ENCODE measurements at places on chromosomes 12 and 14. TPM values are rescaled to one million over a fixed set of nuclear protein-coding genes. Genes with fewer than 3 reads are reported as not detected.

The KRT74 gene
- 0.07 TPM for polyA plus RNA-seq

The BHLHE41 gene
- polyA plus RNA-seq, result 0.11 TPM

The TAS2R42 gene
- polyA plus RNA-seq, result not detected

The LRRC43 gene
- 0.28 TPM for polyA plus RNA-seq

The METTL25 gene
- 2.7 TPM for polyA plus RNA-seq

The ZFHX2 gene
- 0.33 TPM for polyA plus RNA-seq

The RNF41 gene
- polyA plus RNA-seq, result 19.0 TPM

GRCh38 chr12:120439646-120440247 is 1.8 kb downstream of the COX6A1 start:
- DNase-seq, result no peak

- peak; percentile 51 for DNase-seq
These were observed 225.6 kb upstream of the CRY1 start for GRCh38 chr12:107318806-107319532.

DNA sequence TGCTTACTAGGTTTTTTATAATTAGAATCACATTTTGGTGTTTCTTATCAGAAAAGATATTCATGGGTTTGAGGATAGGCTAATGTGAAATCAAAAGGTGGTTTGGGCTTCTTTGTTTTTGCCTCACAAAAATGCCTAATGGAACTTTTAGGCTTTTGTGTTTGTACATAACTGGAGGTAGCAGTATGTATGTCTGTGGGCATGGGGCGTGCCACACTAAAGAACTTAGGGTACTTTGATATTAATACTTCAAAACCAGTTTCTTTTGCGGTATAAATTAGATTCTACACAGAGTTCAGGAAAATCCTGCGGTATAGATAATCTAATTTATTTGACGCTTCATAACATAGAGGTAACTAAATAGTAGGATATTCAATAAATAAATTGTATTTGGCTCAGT is 1.9 kb downstream of the ETV6 start:
- DNase-seq, result no peak

DNA sequence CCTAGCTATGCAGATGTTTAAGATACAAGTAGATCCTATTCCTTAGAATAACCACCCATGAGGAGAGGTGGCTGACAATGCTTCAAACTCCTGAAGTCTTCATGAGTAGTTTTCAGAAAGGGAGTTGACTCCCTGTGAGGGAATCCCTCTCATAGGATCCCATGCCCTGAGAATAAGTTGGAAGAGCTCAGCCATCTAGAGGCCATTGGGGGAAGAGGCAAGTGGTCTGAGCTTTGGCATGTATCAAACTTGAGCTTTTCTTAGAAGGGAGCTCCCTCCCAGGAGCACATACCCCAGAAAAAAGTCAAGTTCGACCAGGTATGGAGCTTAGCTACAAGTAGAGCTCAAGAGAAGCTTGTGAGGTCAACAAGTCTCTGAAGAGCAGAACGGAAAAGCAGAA is 165.7 kb upstream of the RBM19 start:
- DNase-seq, result no peak

GRCh38 chr12:96190413-96191108 is 3.6 kb upstream of the ELK3 start:
- DNase-seq, result peak; percentile 73

GRCh38 chr14:101965181-101965544 is 790 bp downstream of the DYNC1H1 start:
- no peak for DNase-seq

DNA sequence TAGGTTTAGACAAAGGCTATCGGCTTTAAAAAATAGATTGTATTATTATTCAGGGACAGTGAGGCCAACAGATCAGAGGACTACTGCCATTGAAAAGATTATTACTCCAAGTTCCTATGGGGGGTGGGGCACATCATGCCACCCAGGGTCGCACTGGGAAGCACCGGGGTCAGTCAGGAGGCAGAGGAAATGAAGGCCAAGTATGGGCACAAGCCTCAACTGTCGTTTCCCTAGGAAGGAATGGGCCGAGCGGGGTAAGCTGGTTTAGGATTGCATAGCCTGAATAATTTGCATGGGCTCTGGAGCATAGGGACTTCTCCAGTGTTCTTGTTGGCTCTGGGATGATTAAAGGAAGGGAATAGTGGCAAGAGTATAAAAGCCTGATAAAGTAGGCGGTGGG is 205.3 kb downstream of the NOVA1 start:
- no peak for DNase-seq

GRCh38 chr14:67480011-67480410 is 8.5 kb downstream of the TMEM229B start:
- no peak for DNase-seq

- peak; percentile 71 for DNase-seq
These were observed 5.7 kb downstream of the PAWR start for GRCh38 chr12:79685068-79685467.

DNA sequence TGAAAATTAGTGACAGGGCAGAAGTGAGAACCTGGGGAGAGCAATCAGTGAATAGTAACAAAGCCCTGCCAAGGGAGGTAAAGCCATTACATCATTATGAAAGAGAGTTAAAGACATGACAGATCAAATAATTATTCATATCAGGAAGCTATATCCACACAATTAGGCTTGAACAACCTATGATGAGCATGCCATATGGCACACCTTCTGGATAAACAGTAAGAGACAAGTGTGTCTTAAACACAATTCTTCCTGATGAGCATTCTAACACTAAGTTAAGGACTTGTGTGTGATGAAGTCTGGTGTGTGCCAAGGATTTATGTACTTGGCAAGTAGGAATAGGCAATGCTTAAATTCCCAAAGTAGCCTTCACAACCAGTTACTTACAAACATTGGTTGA is 76.1 kb downstream of the GALNT4 start:
- no peak for DNase-seq

GRCh38 chr14:22986508-22987054 is 4.2 kb upstream of the AJUBA start:
- DNase-seq, result no peak

GRCh38 chr12:29216797-29217575 is 67.9 kb downstream of the FAR2 start:
- DNase-seq, result no peak

GRCh38 chr14:32203928-32204357 is 874 bp upstream of the RNU6-8 start:
- DNase-seq, result no peak

DNA sequence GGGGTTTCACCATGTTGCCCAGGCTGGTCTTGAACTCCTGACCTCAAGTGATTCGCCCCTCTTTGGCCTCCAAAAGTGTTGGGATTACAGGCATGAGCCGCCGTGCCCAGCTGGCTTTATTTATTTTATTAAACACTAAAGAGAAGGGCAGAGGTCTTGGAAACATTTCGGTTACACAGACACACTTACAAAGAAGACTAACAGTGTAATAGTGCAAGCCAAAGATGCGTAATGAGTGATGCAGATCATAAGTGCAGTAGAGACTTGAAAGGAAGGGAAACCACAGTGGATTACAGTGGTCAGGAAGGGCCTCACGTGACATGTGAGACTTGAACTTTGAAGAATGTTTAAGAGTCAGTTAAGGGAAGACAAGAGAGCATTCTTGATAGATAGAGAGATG is 33.9 kb upstream of the CDK17 start:
- no peak for DNase-seq
